ENCODE measurements at places on chromosomes 13 and 19.

DNA sequence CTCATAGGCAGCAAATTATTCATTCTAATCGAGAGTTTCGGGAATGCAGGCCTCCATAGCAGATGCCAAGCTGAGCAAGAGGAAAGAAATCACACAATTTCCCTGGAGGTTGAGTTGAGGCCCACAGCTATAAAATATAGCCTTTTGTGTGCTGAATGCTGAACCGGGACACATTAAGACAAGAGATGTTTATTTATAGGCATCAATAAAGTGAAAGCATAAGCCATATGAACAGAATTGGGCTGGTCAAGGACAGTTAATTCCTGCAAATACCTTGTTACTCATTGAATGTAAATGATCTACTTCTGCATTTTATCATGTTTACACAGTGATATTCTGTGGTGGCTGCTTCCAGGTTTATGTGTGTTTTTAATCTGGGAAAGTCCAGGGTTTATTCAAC, 461.7 kb downstream of the KLF12 start:
- no peak for DNase-seq

GRCh38 chr19:6500837-6501739, 1.0 kb downstream of the TUBB4A start:
- no peak for DNase-seq

- no peak for DNase-seq
Observed at GRCh38 chr13:99267927-99268326, 9.7 kb upstream of the GPR18 start.

DNA sequence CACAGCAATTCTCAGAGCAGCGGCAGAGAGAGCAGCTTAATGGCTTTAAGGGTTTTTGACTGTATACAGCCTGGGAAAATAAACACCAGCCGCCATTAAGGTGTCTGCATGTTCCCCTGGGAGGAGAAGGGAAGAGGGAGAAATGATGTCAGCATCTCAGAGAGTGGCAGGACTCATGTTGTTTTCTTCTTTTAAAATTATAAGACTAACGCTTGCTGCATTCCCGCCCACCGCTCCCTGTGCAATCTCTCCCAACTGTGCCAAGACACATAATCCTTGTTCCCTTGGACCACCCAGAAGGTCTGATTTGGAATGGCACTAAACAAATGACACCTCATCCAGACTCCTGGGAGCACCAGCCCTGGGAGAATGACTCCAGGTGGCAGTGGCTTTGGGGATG, 27.7 kb upstream of the FAM216B start:
- DNase-seq, result no peak

DNA sequence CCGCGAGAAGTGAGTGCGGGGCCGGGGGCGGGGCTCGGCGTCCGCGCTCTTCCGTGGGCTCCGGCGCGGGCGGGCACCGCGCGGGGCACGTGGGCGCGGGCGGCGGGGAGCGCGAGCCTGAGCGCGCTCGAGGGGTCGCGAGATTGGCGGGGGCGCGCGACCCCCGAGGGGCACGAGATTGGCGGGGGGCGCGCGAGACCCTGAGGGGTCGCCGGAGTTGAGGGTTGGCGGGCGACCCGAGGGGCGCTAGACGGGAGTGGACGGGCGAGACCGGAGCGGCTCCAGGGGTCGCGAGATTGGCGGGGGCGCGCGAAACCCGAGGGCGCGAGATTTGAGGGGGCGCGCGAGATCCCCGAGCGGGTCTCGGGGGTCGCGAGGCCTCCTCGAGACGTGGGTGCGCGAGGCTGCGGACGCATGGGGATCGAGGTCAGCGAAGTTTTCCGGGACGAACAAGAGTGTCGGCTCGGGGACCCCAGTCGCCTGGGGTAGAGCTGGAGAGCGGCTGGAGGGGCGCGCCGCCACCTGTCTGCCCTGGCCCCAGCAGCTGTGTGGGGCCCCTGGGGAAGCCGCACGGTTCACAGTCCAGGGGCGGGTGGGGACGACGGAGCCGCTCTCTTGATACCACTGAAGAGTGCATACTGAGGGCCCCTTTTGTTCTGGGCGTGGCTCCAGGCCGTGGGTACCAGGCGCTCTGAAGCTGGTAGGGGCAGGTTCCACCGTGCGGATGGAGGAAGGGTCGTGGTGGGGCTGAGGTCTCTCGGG, 682 bp downstream of the SSBP4 start:
- DNase-seq, result no peak

GRCh38 chr13:46087481-46087880, 17.4 kb downstream of the CPB2 start:
- DNase-seq, result no peak

- DNase-seq, result no peak
Observed at GRCh38 chr19:17733127-17733526, 13.8 kb downstream of the MAP1S start.

- DNase-seq, result no peak
Observed at GRCh38 chr19:38850436-38850975, 720 bp upstream of the HNRNPL start.

- no peak for DNase-seq
Observed at GRCh38 chr13:71089056-71089455, 777.9 kb downstream of the DACH1 start.

GRCh38 chr13:101552286-101552685, 99.8 kb downstream of the ITGBL1 start:
- no peak for DNase-seq

DNA sequence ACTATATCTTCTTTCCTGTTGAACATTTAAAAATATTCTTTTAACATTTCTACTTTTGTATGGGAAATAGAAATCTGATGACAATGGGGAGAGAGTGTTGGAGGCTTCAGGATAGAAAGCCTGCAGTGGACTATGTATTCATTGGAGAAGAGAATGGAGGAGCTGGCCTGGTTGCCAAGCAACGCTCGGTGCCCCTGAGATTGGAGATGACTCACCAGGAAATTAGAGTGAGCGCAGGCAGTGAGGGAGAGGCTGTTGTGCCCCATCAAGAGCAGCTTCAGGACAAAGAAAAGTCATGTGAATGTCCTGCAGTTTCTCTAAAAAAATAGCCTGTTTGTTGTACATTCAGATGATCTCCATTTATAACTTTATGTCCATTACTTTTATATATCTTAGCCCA, 48.7 kb upstream of the ZNF835 start:
- peak; percentile 64 for DNase-seq

DNA sequence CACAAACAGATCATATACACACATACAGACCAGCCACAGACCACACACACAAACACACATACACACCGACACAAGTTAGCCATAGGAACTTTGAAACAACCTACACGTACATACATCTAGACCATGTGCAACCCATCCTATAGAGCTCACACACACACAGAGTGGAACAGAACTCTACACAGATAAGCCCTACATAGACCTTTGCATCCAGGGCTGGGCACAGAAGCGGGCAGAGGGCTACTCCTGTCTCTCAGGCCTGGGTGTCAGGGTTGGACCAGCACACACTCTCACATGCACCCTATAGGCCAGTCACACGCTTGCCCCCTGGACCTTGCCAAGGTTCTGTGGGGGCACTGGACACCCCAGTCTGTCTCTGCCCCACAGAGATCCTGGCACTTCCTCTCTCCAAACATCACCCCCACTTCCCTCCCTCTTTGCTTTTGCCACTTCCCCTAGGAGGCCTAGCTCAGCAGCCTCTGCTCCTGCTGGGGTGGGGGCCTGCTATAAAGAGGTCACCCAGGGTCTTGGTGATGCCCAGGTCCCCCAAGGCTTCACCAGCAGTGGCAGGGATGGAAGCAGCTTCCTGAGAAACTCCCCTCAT, 5.8 kb upstream of the JUNB start:
- no peak for DNase-seq

GRCh38 chr19:16951529-16951928, 62.7 kb downstream of the F2RL3 start:
- no peak for DNase-seq

DNA sequence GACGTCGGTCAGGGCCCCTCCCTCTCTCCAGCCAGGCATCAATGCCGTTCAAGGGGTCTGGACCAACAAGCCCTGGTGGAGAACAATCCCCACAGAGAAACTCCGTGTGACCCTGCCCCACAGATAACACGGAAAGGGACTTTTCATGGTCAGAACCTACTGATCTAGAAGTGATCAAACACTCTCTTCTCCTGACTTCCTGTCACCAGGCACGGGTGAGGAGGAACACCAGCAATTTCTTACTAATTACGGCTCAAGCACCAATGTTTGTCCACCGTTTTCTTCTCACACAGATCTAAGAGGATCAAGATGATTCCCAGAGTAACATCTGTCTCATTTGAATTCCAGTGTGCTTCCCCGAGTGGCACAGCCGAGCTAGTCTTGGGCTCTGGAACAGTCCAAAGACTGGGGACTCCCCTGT, 11.8 kb downstream of the RASA3 start:
- no peak for DNase-seq

DNA sequence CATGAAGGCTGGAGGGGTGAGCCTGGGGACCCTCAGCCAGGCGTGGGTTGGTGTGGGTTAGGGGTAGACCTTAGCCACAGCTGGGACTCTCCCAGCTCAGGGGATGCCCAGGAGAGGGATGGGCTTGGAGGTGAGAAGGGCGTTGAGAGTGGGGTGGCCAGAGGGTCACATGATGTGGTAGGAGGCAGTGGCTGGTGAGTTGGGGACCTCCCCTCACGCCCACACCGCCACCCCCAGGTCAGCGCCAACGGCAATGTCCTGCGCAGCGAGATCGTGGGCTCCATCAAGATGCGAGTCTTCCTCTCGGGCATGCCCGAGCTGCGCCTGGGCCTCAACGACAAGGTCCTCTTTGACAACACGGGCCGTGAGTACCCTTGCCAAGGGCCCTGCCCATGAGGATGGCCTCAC, 28.5 kb downstream of the AP1M1 start:
- DNase-seq, result no peak

- DNase-seq, result no peak
Observed at GRCh38 chr13:80058626-80059025, 282.3 kb downstream of the SPRY2 start.

DNA sequence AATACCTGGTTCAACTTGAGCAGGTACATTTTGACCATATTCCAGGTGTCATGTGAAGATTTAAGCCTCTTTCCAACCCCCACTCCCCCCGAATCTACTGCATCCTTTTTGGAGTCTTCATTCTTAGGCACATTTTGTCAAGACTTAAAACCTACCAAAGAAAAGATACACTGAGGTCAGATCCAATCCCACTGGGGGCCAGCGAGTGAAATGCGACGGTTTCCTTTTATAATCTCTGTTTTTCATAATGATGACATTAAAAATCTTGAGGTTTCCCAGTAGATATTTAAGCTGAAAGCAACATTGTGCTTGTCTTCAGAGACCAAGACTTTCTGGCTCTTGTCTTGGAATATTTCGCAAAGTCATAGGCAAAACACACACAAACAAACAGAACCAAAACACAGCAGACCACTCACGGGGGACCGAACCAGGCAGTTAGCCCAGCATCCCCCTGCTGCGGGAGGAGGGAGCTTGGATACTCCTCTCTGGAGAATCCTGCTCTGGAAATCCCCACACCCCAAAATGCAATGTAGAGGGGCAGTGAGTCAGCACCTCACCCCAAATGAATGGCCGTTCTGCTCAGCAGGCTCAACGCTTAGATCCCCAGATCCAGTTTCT, 506 bp upstream of the GAS6 start:
- no peak for DNase-seq

DNA sequence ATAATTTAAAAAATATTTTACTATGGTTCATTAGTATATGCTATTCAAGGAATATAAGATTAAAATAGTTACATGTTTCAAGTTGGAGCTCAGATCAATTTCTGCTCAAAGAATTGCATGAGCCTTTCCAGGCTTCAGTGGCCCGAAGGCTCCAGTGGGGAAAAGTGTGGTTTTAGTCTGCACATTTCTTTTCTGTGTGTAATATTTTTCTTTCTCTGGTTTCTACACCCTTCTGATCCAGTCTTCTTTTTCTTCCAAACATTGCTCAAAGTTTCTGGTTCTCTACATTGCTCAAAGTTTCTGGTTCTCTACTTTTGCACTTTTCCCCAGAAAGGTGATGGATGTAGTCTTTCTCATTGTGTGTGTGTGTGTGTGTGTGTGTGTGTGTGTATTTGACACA, 64.7 kb upstream of the OXGR1 start:
- DNase-seq, result no peak

GRCh38 chr13:26591672-26592071, 34.2 kb downstream of the WASF3 start:
- no peak for DNase-seq

Data from occipital lobe (tissue), 3 donors.